Dermis blood vessel endothelial cell (primary cell): ENCODE measurements at places on chromosomes 13 and 19. TPM values are rescaled to one million over a fixed set of nuclear protein-coding genes. Genes with fewer than 3 reads are reported as not detected.

The GARIN5A gene
- 0.05 and 0.17 TPM in 2 replicates for total RNA-seq

The PGLYRP2 gene
- total RNA-seq: 0.05 TPM in 1 of 2 replicates, not detected in the other

The COX7A1 gene
- 7.1 and 24.0 TPM in 2 replicates for total RNA-seq

The CGB8 gene
- not detected in 2 replicates for total RNA-seq

The LRRC63 gene
- total RNA-seq: 0.09 TPM in 1 of 2 replicates, not detected in the other

The ZNF430 gene
- 7.5 and 15.8 TPM in 2 replicates for total RNA-seq

The TMEM190 gene
- not detected in 2 replicates for total RNA-seq

The BSPH1 gene
- total RNA-seq: not detected in 2 replicates
